ENCODE measurements at places on chromosomes 7 and 10.

DNA sequence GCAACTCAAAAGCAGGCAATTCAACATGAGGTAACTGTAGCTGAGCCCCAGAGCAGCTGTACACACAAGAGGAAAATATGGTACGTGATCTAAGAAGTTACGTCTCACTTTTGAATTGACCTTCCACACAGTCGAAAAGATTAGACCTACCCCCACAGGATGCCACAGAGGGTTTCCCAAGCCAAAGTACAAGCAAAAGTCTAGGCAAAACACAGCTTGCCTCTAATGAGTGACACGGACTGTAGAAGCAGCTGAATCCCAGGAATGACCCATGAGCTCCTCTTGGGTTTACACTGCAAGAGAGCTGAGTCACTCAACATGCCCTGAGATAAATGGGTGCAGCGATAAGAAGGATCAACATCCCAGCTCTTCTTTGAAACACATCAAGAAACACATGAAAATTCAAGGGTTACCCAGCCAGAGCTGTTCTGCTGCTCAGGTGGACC, 9.8 kb downstream of the CREB3L2 start:
- DNase-seq: no peak

- no peak for DNase-seq
Measured at GRCh38 chr10:22821501-22821900, 106.4 kb upstream of the ARMC3 start.

- DNase-seq: no peak
Measured at GRCh38 chr7:97006816-97007582, 1.6 kb downstream of the DLX6 start.

DNA sequence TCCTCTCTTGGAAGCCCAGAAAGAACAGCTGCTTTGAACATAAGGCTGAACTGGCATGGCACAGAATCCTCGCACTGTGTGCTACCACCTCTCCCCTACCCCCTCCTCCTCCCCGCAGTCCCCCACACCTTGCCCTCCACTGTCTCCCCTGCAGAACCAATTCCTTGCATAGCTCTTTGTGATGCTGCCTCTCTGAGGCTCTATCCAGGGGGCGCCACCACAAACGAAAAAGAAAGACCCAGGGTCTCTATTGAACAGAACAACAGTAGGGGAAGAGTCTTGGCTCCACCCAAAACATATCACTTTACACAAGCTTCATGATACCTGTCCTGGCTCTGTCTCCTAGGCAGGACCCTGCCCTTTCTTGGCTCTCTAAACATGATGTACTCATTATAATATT, 26.2 kb upstream of the EBLN1 start:
- no peak for DNase-seq

- DNase-seq: no peak
Measured at GRCh38 chr10:74081941-74082718, 68.5 kb downstream of the AP3M1 start.

DNA sequence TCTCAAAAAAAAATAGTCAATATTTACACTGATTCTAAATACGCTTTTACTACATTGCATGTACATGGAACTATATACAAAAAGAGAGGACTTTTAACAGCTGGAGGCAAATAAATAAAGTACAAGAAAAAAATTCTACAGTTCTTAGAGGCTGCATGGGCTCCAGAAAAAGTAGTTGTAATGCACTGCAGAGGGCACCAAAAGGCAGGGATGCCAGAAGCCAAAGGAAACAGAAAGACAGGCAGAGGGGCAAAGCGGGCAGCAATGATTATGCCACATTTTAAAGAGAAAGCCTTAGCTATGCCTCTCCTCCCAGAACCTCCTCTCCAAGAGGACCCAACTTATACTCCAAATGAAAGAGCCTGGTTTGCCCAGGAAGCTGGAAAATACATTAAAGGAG, 11.6 kb upstream of the ADCK2 start:
- DNase-seq: no peak

DNA sequence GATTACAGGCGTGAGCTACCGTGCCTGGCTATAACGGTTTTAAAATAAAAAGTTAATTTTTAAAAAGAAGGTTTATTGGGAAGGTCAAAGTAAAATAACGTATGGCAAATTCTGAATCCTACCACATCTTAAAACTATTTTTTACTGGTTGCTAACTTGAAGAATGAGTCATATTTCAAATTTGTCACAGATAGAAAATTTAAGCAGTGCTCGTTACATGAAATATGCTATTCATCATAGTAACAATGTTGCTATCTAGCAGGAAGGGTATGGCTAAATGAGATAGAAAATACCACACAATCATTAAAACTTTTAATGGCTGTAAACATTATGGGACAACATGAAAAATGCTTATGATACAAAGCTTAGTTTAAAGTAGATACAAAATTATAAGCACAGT, 500.5 kb downstream of the PHTF2 start:
- no peak for DNase-seq

- DNase-seq: no peak
Measured at GRCh38 chr7:113831556-113831955, 87.3 kb downstream of the PPP1R3A start.

DNA sequence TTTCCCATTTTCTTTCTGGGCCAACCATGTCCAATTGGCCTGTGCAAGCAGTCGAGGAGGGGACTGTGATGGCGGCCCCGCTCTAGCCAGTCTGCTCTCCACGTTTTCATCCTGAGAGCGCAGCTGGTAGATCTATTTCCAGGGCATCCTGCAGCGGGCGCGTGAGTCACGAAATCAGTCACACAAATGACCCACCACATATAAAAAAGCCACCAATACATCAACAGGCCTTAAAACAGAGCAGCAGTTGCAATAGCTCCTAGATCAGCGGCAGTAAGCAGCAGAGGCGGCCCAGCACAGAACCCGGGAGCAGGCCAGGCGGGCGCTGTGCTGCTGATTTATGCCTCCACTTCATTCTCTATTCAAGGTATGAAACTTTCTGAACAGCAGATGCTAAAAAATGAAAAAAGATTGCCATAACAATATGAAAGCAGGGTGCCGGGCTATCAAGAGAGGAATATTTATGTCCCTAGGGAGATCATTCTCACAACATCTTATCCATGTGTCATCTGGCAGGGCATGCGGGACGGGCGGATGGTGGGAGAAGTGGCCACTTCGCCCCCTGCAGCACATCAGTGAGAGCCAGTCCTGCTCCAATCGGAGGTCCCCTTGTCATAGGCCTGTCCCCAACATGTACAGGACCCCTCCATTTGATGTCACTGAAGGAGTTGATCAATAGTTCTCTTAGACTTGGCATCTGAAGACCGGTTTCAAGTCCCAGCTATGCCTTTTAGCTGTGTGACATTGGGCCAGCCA, 98.0 kb upstream of the GPR26 start:
- DNase-seq: no peak

GRCh38 chr7:45609180-45609579, 35.0 kb downstream of the ADCY1 start:
- DNase-seq: peak; percentile 36

DNA sequence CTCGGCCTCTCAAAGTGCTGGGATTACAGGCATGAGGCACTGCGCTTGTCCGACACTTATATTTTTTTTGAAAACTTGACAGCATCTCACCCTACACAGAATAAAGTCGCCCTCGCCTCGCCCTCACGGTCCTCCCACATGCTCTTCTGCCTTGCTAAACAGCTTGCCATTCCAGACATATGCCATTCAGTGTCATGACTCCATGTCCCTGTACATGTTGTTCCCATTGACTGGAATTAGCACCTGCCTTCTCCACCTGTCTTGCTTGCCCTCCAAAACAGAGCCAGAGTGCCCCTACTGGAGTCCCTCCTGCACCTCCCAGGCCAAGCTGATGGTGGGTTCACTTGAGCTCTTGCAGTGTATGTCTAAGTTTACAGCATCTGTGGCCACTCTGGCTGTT, 6.2 kb downstream of the NIPSNAP2 start:
- no peak for DNase-seq

- no peak for DNase-seq
Measured at GRCh38 chr7:155544485-155544884, 1.9 kb downstream of the CNPY1 start.

DNA sequence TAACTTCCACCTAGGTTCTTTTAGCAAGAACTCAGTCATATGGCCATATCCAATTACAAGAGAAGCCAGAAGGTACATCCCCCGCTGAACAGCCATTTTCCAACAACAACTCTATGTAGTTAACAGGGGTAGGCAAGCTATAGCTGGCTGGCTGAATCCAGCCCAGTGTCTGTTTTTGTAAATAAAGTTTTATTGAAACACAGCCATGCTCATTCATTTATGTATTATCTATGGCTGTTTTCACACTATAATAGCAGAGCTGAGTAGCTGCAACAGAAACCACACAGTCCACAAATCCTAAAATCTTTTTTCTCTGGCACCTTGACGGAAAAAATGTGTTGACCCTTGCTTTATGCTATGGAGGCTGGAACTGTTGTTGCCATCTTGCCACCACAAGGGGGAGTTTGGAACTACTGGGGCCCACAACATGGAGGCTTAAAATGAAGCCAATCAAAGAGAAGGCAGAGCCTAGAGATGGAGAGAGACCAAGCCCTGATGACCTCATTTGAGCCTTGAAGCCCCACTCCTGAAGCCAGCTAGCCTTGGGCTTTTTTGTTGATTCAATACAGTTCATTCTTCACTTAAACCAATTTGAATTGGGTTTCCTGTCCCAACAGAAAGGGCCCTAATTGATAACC, 33.3 kb upstream of the XPNPEP1 start:
- no peak for DNase-seq

DNA sequence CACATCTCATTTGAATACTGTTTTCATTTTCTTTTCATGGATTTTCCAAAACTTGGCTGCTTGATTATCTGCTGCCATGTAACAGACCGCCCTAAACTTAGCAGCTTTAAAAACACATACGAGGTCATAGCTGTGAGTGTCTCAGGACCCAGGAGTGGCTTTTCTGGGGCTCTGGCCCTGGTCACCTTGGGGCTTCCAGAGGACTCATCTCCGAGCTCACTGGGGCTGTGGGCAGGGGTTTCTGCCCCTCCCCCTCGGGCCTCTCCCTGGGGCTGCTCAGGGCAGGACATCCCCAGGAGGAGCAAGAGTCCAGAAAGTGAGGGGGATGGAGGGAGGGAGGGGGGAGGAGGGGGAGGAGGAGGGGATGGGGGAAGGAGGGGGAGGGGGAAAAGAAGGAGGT, 77.0 kb downstream of the NKX6-2 start:
- no peak for DNase-seq

- DNase-seq: no peak
Measured at GRCh38 chr10:24901686-24902399, 50.6 kb downstream of the PRTFDC1 start.

DNA sequence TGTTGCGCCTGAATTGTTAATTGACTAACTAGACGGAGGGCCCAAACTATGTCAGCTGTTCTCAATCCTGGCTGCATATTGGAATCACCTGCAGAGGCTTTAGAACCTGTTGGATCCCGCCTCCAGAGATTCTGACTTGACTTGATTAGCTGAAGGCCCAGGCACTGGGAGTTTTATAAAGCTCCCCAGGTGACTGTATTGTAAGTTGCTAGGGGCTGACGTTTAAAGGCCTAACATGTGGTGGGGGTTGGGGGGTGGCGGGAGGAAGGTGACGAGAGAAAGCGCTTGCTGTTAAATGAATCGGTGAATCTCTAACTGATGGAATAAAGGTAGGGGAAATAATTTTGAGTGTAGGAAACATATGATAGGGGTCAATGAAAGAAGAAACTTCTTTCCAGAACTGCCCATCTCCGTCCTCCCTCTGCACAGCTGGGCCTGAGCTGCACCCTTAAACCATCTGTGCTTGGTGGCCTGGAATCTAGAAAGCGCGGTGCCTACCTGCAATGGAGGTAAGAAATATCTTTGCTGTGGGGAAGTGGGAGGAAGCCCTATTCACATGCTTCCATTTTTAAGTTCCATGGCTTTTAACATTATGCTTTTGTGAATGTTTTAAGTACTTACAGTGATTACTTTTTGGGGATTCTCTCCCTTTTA, 225.0 kb upstream of the FAM3C start:
- DNase-seq: no peak

DNA sequence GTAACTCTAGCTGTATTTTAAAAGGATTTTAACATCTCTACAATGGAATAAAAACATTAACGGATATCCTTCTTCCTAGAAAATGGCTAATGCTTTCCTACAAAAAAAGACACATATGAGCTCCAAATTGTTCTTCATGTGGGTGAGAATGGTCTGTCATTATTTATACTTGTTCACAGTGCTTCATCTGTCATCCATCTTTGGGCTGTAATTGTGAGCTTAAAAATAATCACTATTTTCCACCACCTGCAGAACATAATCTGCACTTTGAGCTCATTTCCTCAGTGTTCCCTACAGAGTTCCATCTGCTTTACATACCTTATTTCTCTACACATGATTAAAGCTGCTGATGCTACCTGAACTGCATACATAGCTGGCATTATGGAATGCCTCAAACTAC, 979.1 kb upstream of the C7orf33 start:
- DNase-seq: no peak

GRCh38 chr10:80753612-80754011, 215.9 kb downstream of the SH2D4B start:
- DNase-seq: no peak

DNA sequence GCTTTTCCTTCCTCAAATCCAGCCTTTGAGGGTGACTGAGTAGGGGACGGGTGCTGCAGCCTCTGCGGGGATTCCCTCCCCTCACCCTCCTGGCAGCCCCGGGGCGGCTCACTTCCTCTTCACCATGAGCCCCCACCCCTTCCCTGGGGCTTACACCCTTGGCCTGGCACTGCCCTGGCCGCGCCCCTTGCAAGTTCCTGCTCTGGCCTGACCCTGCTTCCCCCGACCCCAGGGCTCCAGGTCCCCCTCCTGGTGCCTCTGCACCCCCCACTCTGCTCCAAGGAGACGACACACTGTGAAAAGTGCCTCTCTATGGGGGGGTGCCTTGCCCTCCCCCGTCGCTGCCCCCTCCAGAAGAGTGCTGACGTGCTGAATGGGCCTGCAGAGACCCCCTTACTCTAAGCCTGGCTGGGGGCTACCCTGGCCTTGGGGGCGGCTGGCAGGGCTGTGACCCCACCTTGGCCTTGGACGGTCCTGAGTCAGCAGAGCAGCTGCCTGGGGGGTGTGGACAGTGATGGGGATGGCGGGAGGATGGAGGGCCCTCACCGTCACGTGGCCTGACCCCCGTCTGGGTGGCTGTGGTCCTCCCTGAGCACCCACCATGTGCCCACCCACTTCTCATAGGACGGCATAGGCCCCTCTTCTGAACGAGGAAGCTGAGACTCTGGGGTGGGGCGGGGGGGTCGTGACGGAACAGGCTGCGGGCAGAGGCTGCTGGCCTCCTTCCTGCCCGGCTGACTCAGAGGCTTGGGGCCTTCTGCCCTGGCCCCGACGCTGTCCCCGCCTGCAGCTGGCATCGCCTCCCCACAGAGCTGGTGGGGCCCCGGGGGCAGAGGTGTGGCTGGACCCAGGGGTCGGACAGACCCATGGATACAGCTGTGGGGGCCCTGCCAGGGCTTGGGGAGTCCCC, 9.8 kb downstream of the LFNG start:
- DNase-seq: peak; percentile 80
